ENCODE measurements at places on chromosomes 16 and 17.

GRCh38 chr17:69424287-69425041 lies 10.0 kb downstream of the MAP2K6 start:
- DNase-seq = no peak

GRCh38 chr17:35254107-35254773 lies 11.4 kb downstream of the SLFN5 start:
- no peak for DNase-seq

- DNase-seq = no peak
Observed at GRCh38 chr16:12548270-12548983, 255.3 kb downstream of the CPPED1 start.

GRCh38 chr17:8792646-8793045 lies 6.5 kb downstream of the MFSD6L start:
- no peak for DNase-seq

DNA sequence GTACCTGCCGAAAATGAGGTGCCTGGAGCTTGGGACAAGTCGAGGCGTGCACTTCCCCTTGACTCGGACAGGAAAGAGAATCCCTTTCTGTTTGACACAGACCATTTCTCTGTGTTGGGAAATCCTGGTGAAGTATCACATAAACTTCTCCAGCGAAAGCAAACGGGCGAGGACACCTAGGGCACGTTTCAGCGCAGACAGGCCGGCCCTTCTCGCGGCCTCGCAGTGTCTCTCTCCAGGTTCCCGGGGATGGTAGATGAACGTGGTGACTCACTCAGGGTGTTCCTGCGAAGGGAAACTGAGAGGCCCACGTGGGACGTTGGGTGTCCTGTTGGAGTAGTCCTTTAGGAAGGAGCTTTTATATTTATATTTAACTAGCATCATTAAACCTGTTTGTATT lies 36.3 kb upstream of the ZNF750 start:
- DNase-seq = no peak

GRCh38 chr16:73956587-73957494 lies 339.8 kb upstream of the PSMD7 start:
- DNase-seq = no peak

DNA sequence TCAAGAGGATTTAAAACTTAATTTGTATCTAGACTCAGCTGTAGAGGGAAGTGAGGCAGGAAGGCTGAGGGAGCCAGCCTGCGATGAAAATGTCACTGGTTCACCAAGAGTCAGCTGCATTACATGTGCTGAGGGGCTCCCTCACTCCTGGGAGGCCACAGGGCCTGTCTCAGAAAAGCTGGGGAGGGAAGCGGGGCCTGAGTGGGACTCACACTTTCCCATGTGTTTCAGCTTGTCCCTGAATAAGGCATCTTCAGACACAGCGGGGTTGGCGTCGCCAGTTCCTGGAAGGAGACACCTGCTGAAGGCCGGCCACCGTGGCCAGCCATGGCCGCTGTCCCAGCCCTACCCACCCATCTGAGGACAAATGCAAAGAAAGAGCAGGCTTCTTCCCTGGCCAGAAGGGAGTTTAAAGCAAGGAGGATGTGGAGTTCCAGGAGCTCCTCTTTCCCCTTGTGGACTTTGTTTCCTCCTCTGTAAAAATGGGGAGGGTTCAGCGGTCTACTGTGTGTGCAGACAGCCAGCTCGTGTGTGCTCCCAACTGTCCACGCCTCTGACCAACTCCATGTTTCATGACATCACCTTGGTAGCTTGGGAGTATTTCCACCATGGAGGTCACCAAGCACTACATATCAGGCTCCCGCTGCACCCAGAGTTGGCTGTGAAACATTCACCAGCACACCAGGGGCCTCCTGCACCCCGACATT lies 19.2 kb upstream of the MRPS23 start:
- no peak for DNase-seq

- DNase-seq = no peak
Observed at GRCh38 chr16:1125471-1125870, 27.4 kb upstream of the CACNA1H start.

DNA sequence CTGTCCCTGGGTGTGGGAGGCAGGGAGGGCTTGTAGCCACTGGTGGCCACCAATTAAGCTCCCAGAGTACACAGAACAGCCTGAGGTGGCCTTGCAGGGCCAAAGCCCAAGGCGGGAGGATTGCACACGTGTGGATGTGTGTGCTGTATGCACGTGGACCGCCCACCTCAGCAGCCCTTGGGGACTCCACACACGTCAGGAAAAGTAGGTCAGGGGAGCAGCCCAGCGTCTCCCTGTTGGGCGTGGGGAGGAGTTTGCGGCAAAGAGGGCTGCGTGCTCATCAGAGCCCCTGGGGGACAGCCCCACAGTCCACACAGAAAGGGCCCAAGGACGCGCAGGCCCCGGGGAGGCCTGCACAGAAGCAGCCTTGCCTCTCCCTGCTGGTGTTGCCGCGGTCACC lies 19.6 kb downstream of the SBK1 start:
- DNase-seq = no peak

DNA sequence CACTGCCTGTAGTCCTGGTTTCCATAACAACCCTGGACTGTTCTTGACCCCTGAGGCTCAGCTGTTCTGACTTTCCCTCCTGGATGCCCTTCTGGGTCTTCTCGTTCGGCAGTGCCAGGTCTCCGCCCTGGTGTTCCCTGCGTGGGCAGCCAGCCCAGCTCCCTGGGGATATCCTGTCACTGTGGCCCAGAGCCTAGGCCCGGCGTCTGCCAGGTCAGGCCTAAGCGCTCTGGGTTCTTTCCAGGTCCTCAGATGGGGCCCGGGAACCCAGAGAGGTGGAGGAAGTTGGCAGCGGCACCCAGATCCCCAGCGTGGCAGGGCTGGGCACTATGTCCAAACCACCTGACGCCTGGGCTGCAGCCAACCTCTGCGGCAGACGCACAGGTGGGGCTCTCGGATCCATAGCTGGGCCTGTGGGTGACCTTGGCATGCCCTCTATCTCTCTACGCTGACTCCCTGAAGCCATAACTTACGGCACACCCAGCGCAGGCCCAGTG lies 12.5 kb upstream of the ATP2A3 start:
- no peak for DNase-seq

DNA sequence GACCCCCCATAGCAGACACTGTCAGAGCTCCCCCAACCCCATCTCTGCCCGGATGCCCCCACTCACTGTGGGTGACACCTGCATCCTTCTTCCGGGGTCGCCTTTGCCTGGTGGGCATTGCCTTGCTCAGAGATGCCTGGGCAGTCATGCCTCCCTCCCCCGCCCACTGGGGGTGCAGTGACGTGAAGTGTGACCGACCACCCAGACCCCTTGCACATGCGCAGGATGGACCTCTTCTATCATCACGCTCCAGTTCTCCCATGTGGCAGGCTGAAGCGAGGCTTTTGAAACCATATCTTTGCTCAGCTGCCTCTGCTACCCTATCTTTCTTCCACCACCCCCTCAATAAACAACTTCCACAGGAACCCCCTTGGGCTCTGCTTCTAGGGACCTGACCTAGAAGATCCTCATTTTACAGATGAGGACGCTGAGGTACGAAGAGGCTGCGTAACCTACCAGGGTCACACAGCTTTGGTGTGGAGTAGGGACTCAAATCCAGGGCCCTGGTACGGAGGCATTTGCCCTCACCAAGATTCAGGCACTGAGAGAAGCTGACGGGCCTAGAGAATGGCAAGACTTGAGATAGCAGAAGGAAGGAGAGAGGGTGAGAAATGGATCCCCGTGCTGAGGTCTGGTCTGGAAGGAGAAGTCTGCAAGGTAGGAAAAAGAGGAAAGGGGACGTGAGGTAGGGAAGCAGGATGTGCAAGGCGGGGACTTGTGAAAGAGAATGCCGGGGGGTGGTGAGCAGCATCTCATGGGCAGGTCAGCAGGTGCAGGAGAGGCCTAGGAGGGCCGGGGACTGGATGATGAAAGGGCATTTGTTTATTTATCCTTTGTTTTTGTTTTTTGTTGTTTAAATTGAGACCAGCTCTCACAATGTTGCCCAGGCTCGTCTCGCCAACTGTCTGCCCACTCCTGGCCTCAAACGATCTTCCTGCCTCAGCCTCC lies 14.4 kb downstream of the NLRC5 start:
- no peak for DNase-seq

DNA sequence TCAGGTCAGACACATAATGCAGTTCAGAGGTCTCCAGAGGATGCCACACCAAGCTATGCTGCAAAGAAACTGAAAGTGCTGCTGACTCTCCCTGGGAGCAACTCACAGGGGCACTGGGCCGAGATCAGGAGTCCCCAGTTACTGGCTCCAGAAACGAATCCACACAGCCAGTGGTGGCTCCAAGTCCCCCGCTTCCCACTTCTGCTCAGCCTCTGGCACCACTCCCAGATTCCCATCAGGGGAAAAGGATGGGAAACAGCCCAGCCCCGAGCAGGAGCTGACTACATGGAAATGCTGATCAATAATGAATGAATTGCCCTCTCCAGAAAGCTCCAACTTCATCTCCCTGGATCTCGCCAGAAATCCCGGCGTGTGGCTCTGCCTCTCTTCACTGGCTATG lies 62.3 kb upstream of the CDH5 start:
- no peak for DNase-seq

GRCh38 chr16:30488764-30489605 lies 16.4 kb downstream of the ITGAL start:
- DNase-seq = no peak

- no peak for DNase-seq
Observed at GRCh38 chr17:40663252-40663651, 1.7 kb downstream of the KRT222 start.

GRCh38 chr16:50274326-50275097 lies 8.2 kb downstream of the ADCY7 start:
- no peak for DNase-seq

GRCh38 chr16:52755396-52755795 lies 208.5 kb upstream of the TOX3 start:
- DNase-seq = no peak

- no peak for DNase-seq
Observed at GRCh38 chr16:2194852-2195321, 1.5 kb downstream of the CASKIN1 start.

DNA sequence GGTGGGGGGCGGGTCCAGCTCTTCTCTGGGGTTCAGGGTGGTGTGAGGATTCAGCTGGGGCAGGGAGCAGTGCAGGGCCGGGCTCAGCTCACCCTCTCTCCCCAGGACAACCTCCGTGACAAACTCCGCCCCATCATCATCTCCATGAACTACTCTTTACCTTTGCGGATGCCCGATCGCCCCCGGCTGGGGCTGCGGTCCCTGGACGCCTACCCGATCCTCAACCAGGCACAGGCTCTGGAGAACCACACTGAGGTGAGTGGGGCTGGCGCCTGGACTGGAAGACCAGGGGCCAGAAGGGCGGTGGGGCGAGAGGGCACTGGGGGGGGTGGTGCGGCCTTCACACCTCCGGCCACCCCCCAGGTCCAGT lies 18.9 kb upstream of the PDK2 start:
- DNase-seq = no peak

GRCh38 chr17:14135906-14136590 lies 66.7 kb downstream of the COX10 start:
- no peak for DNase-seq

- DNase-seq = no peak
Observed at GRCh38 chr16:68651136-68651535, 6.0 kb downstream of the CDH3 start.

DNA sequence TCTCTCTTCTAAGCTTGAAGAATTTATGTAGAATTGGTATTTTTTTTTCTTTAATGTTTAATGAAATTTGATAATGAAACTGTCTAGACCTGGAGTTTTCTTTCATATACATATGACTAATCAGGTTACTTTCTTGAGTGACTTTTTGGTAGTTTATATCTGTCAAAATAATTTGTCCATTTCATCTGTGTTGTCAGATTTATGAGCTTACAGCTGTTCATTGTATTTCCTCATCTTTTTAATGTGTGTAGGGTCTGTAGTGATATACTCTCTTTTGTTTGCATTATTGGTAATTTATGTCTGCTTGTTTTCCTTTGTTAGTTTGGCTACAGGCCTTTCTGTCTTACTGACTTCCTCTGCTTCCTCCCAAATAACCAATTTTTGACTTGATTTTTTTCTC lies 55.7 kb downstream of the TAOK1 start:
- DNase-seq = no peak

DNA sequence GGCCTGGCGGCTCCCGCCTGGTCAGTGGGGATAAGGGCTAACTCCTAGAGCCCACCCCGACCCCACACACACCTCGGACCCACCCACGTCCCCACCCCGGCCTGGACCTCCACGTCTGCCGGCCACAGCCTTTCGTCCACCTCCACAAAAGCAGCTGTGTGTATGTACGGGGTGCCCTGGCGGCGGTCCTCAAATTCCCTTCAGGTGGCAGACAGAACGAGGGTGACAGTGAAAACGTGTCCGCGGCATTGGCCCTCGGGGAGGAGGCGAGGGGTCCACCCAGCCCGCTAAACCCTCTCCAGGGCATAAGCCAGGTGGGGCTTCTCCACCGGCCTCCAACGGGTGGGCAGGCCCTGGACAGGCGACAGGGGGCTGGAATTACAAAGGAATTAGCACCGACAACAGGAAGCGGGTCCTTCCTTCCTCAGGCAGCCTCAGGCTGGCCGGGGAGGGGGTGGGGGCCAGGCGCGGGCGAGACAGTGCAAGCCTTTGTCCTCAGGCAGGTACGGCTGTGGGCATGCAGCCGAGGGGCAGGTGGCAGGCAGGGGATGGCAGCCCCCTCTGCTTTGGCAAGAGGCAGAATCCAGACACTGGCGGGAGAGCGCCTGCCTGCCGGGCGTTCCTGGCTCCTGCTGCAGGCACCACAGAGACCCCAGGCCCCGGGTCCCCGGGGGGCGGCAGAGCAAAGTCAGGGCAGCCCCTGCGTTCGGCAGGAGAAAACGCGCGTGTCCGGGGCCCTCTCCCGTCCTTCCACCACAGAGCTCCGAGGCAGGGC lies 12.3 kb upstream of the PITPNA start:
- DNase-seq = no peak

DNA sequence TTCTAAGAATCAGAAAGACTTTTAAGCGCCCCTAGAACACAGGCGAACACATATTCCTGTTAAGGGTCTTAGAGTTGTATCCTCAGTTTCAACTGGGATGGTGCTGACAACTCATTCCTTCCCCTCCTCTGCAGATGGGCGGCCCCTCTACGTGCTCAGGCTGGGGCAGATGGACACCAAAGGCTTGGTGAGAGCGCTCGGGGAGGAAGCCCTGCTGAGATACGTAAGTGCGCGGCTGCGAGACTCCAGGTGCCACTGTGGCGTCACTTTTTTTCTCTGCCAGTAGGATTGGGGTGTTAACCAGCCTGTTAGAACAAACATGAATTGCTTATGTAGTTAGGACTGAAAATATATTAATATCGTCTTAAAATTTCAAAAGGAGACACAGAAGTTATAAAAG lies 62.7 kb downstream of the SEC14L1 start:
- DNase-seq = no peak

- DNase-seq = peak; percentile 61
Observed at GRCh38 chr17:76714822-76715495, 4.2 kb upstream of the MXRA7 start.

GRCh38 chr17:65514541-65514940 lies 46.9 kb downstream of the AXIN2 start:
- no peak for DNase-seq

- no peak for DNase-seq
Observed at GRCh38 chr17:56481659-56482058, 111.8 kb upstream of the NOG start.

- DNase-seq = peak; percentile 21
Observed at GRCh38 chr17:41917679-41918313, 955 bp downstream of the ACLY start.
